HCT116 (cell line): ENCODE measurements at places on chromosomes 11 and 22. TPM values are rescaled to one million over a fixed set of nuclear protein-coding genes. Genes with fewer than 3 reads are reported as not detected.

The CACNA1I gene
- 0.15 TPM for total RNA-seq

The C11orf87 gene
- 0.05 TPM for total RNA-seq

The DMC1 gene
- total RNA-seq, result 0.89 TPM

DNA sequence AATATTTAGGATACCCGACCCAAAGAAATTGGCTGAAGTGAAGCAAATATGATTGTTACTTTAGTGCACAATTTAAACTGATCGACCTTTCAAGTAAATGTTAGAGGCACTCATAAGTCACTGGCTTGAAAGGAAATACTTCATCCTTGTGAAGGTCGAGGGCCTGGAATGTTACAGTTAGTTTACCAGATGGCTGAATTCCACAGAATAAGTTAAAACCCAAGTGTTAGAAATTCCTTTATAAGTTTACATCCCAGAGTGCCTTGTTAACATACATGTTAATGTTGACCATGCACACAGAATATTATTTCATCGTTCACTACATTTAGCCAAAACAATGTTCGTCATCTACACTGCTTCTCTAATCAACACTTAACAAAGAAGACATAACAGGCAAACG lies 235.5 kb upstream of the ANO3 start:
- no peak for DNase-seq

DNA sequence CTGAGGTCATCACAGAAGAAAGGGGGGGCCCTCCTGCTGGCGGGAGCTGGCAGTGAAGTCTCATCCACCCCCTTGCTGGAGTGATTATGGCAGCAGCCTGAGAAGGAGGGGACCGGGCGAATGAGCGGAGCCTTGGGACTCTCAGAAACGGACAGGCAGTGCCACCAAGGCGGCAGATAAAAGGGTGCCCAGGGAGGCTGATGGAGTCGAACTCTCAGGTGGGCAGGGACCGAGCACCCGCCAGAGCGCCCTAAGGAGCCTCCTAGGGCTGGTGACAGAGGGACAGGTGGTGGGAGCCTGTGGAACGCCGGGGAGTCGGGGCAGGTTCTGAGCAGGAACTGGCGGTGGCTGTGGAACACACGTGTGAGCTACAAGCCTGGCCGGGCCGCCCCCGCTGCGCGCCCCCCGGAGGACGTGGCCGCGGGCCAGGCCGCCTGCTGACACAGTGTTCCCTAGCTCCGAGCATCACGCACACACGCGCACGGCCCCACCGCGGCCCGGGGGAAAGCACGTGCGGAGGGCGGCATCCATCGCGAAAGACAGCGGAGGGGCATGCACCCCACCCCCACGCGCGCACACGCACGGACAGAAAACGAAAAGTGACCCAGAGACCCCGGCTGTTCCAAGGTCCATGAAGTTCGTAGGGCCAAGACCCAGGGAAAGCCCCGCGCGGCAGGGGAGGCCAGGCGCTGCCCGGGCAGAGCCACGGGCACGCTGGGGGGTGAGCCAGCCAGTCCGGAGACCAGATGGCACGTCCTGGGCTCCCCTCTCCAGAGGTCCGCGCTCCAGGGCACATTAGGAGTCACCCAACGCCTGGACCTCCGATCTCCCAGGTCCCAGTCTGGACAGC lies 1.0 kb downstream of the VWCE start:
- DNase-seq, result no peak

DNA sequence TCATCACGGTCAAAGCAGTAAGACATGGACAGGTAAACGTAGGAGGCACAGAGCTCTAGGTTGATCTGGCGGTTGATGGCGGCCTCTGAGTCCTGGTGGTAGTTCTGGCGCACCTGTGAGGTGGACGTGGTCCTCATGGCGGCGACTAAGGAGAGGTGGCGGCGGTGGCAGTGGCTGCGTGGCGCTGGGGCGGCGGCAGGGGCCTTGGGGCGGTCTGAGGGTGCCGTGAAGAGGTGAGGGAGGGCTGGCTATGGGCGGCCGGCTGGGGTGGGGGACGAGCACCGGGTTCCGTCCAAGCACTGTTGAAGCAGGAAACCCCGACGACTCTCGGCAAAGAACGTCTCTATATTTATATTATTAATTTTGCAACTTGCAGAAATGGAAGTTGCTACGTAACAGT lies 85.6 kb downstream of the RSF1 start:
- DNase-seq, result no peak

DNA sequence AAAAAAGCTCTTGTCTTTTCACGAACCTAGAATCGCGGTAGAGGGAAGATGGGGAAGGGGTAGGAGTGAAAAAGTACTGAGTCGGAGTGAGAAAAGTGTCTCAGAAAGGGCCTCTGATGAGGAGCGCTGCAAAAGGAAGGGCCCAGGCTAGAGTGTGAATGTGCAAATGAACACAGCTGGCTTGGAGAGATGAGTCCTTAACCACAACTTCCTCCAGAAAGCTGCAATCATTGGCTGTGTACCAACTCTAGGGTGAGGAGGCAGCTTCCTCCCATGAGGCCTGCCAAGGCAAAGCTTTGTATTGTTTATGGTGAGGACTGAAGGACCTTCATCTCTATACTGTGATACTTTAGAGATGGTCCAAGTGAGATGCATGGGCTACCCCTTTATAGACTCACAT lies 566.9 kb upstream of the ANO5 start:
- DNase-seq, result no peak

- no peak for DNase-seq
Observed at GRCh38 chr11:15034687-15035267, 38.6 kb upstream of the CALCB start.

DNA sequence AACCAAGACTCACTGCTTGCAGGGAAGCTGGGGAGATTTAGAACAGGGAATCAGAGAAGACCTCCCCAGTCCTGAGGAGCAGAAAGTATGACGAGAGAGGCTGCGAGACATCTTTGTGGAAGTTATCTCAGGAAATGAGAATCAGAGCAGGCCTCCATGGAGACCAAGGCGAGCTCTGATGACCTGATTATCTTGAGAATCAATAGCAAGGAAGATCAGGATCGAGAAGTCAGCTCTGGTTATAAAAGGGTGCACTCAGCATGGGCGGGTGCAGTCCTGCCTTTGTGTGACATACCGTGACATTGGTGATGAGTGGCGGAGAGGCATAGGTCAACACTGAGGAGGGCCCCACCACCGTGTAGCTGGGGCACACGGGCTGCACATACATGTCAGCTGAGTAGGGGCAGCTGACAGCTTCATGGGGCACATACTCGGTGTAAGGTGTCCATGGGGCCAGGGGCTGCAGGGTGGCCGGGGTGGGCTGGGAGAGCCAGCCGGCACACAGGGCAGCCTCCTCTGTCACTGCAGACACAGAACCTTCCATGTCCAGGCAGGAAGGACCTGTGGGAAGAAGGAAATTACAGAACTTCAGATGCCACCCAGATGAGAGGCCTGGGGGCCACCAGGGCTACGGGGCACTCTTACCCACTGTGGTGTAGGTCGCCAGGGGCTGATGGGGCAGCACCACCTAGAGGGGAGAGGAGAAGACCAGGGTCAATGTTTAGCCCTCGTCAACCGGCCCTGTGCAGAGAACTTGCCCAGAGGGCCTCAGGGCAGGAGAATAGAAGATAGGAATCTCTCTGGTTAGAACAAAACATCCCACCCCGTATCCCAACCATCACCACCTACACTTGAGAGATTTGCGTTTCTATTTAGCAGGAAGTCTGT lies 21.7 kb downstream of the POU2AF1 start:
- no peak for DNase-seq

GRCh38 chr22:32338757-32339156 lies 18.9 kb upstream of the RFPL3 start:
- DNase-seq, result no peak

- no peak for DNase-seq
Observed at GRCh38 chr11:95917193-95918036, 6.5 kb downstream of the MTMR2 start.

- DNase-seq, result peak; percentile 15
Observed at GRCh38 chr11:82906236-82906635, 4.7 kb downstream of the DDIAS start.

- DNase-seq, result no peak
Observed at GRCh38 chr11:96622026-96622634, 232.3 kb downstream of the JRKL start.

GRCh38 chr11:76684516-76684915 lies 14.0 kb upstream of the LRRC32 start:
- DNase-seq, result no peak

DNA sequence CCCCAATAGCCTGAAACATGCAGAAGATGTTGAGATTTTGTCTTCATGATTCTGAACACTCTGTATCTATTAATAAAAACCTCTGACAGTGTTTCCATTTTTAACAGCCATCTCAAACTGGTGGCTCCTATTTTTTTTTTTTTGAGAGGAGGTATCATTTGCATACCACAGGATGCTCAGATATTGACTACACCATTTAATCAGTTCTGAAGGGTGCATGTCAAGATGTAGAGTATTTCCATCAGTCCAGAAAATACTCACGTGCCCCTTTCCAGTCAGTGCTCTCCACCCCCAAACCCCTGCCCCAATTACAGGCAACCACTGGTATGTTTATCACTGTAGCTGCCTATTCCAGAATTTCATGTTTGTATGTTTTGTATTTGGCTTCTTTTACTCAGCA lies 85.3 kb upstream of the SORL1-AS1 start:
- no peak for DNase-seq

DNA sequence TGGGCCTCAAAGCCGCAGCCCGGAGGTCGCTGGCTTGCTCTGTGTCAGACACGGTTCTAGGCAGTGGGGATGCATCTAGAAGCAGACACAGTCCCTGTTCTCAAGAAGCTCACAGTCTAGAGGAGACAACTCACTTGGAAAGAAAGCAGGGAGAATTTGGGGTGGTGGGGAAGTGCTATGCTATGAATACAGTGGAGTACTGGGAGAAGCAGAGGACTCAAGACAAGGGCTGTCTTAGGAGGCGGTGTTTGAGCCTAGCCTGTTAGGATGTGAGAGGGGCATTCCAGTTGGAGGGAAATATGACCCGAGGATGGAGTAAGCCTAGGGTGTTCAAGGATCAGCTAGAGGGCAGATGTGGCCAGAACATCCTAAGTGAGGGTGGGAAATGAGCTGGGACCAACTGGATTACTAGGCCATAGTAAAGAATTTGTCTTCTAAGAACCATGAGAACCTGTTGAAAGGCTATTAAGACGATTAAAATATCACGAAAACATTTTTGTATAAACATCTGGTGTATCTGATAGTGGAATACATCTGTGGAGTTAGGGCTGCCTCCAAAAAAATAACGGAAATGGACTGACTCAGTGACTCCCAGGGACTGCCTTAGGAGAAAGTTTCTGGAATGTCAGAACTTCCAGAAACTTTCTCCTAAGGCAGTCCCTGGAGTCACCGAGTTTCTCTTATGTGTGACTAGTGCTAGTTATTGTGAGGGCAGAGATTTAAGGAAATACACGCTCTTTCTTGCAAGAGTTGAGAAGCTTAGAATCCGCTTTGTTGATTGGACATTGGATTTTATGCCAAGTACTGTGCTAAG lies 1.1 kb upstream of the PITPNB start:
- DNase-seq, result no peak

DNA sequence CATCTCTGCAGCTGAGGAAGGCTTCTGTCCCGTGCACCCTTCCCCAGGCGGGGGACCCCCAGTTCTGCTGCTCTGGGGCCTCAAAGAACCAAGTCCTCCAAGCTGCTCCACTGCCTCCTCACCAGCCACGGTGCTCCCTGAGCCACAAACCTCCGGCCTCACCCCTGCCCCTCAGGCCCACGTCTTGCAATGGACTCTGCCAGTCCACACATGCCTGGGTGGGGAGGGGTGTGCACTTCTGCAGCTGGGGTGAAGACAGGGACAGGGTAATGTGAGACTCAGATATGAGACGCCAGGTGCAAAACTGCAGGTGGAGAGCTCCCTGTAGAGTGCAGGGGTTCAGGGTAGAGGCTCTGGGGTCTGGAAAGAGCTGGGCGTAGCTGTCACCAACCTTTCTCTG lies 3.2 kb upstream of the PTDSS2 start:
- DNase-seq, result no peak

DNA sequence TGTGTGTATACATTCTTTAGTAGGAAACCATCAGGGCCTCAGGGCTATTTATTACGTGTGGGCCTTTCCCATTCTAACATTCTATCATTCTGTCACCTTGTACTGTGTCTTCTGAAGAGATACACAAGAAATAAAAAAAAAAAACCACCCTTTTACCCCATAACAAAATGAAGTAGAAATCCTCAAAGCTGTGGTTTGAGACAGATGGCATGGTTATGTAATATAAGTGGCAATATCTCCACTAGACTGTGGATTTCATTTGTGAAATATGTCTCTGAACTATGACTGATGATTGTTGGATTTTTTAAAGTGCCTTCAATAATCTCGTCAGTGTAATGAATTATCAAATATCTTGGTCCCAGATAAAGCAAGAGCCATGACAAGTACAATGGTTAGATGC lies 150.0 kb upstream of the BLID start:
- no peak for DNase-seq
